ENCODE measurements at places on chromosomes 11 and 22.

- no peak for DNase-seq
These were observed 85.2 kb upstream of the GRAMD1B start for GRCh38 chr11:123344790-123345357.

DNA sequence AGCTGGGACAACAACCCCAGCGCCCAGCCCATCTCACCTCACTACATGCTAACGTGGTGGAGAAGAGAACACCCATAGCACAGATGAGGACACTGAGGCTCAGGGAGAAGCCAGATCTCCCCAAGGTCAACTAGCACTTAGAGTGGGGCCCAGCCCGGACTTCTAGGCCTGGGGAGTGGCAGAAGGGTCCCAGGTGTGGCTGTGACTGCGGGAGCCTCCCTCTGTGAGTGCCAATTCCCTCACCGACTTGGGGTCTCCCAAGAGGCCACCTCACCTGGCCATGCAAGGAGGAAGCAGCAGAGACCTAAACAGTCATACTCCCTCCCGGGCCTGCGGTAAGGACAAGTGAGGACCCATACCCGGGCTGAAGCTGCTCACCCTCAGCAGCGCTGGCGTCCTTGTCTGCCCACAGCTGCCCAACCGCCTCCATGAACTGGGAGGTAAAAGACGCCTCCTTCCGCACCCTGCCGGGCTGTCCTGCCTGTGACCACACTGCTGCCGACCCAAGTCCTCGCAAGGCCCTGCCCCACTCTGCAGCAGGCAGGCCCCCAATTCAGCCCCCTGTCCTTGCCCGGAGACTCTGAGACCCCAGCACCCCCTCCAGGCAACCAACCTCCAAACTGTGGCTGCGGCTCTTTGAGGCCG lies 93.2 kb upstream of the RTL6 start:
- DNase-seq: no peak

- no peak for DNase-seq
These were observed 462.8 kb downstream of the NELL1 start for GRCh38 chr11:21132146-21132720.

- DNase-seq: no peak
These were observed 4.4 kb downstream of the SCARF2 start for GRCh38 chr22:20433191-20433590.

DNA sequence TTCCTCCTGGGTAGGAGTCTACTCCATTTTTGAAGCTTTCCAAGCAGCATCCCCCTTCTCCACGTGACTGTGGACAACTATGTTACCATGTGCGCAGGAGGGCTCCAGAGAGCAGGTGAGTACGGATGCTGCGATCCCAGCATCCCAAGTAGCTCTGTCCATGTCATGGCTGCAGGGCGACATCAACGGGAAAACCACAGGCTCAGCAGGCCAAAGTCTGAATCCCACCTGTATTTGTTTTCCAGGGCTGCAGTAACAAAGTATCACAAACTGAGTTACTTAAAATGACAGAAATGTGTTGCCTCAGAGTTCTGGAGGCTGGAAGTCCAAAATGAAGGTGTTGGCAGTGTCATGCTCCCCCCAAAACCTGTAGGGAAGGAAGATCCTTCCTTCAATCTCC lies 40.3 kb downstream of the MCHR1 start:
- DNase-seq: no peak

DNA sequence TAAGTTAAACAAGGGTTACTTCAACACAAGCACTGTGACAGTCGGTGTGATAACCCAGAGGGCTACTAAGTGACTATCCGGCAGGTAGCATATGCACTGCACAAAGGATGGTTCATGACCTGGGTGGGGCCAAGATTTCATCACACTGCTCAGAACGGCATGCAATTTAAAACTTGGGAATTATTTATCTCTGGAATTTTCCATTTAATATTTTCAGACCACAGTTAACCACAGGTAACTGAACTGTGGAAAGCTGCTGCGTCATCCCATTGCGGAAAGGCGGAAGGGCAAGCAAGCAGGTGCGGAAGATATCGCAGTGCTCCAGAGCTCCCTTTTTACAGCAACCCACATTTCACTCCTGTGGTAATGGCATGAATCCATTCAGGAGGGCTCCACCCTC lies 540.8 kb downstream of the INSC start:
- no peak for DNase-seq

DNA sequence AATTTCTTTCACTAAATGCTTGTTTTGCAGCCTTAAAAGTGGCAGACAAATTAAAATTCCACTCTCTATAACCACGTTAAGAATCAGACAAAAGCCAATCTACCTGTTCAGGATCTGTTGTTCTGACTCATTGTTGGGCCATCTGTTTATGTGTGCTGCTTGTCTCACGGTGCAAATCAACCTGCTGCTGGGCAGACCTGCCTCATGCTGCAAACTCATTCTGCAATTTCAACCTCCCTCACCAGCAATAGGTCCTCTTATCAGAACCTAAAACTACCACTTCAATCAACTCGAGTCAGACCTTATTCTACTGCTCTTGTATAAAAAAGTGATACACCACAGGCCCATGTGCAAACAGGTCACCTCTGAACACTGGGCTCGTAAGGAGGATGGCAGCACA lies 75.1 kb downstream of the LARGE2 start:
- DNase-seq: no peak

DNA sequence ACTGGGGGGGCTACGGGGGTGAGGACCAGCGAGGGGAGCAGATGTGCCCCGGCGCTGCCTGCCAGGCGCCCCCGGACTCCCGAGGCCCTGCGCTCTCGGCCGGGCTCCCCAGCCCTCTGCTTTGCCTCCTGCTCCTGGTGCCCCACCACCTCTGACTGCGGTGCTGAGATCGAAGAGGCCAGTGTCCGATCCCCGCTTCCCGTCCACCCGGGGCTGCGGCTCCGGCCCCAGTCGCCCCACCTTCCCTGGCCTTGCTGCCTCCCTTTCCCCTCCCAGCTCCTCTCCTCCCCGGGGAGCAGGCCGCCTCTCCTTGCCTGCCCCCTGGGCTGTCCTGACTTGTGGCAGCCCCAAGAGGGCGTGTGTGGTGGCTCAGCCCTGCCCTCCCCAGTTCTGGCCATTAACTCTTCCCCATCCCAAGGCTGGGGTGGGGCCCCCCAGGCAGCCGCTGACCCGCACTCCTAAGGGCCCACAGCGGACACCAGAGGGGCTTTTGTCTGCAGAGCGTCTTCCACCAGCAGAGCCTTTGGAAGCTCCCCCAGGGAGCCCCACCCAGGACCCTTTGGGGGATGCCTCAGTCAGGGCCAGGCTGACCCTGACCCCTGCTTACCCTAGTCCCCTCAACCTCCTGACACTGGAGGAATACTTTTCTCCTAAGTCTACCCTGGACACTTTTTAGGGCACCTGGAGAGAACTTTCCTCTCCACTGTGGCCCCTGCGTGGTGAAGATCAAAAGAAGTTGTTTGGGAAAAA lies 16.6 kb downstream of the RTN4RL2 start:
- DNase-seq: no peak

DNA sequence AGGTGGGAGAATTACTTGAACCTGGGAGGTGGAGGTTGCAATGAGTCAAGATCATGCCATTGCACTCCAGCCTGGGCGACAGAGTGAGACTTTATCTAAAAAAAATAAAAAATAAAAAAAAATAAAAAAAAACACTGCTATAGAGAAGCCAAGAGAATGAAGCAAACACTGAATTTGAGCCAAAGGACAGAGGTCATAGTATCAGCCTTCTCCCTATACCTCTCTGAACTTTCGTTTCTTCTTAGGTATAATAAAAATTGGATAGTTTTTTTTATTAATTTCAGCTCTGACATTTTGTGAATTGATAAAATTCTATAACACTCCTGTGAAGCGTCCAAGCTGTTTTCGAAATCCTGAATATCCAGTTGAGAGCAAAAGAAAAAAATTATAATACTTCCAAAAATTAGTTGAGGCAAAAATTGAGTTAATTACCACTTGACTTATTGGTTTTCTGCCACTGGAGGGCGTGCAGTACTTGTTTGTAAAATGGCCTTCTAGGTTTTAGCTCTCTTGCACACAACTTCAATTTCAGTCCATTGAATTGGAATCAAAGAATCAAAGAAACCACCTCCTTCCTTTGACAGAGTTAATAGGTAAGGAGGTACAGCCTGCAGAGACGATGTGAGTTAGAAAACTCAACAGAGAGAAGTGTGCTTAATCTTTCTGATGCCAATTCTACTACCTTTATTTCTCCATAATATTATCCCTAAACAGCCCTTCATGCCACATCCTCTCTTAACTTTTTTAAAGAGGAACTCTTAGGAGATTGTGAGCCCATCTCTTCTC lies 143.2 kb downstream of the BBOX1 start:
- peak; percentile 83 for DNase-seq

Data from cardiac fibroblast (primary cell).